GM23248 (cell line): ENCODE measurements at places on chromosomes 11 and 22.

GRCh38 chr11:133995066-133995465 is 38.3 kb upstream of the IGSF9B start:
- no peak for DNase-seq

- no peak for DNase-seq
These were observed 21.1 kb upstream of the PARVB start for GRCh38 chr22:44002997-44003396.

DNA sequence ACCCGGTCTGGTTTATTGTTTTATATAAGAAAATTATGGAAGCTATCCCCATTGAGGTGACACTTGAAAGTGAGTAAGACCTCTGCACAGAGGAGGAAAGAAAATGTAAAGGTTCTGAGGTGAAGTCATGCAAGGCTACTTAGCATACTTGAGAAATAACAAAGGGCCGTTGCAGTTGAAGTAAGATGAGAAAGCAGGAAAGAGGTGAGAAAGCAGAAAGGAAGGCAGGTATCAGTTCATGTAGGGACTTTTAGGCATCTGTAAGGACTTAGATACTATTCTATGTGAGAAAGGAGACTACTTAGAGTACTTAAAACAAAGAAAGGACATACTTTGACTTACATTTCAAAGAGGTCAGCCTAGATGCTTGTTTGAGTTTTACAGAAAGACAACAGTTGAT is 84.7 kb downstream of the CASP12 start:
- no peak for DNase-seq

DNA sequence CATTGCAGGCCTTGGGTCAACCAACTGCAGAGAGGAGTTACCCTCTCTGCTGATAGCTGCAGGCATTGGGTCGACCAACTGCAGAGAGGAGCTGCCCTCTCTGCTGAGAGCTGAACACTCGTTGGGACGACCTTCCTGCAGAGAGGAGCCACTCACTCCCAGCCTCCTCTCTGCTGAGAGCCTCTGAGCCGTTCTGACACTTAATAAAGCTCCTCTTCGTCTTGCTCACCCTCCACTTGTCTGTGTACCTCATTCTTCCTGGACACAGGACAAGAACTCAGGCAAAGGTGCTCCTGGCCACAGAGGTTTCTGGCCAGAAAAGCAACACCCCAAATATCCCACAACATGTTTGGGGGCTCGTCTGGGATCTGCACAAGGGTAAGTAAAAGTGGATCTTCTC is 7.5 kb upstream of the PKP3 start:
- no peak for DNase-seq

DNA sequence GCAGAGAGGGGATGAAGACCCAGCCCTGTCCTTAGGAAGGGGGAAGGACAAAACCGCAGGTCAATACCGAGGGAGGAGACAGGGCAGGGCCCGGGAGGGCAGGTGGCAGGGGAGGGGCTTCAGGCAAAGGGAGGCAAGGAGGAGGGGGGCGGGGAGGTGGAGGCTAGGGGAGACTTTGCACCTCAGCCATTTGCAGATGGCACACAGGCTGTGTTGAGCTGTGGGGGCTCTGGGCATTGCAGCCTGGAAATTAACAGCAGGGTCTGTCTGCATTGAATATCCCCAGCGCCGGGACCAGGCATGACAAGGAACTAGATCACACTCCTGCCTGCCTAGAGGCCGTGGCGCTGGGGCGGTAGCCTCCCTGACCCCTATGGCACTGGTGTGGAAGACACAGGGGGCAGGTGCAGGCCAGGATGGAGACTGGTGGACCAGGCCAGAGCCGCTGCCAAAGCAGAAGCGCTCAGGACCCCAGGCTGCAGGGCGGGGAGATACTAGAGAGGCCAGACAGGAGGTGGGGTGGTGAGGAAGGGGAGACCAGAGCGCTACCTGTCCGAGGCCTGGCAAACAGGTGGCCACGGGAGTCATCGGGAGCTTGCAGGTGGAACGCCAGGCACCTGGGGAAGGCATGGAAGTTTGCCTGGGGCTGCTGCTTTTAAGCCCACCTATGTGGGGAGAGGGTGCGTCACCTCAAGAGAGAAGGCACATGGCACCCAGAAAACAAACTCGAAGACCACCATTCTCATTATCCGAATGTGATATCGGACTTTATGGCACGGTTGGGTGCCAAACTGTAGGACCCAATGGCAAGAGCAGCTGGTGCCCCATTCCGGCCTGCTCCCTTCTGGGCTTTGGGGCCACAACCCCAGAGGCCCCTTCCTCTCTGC is 11.5 kb downstream of the CBX6 start:
- DNase-seq, result no peak

DNA sequence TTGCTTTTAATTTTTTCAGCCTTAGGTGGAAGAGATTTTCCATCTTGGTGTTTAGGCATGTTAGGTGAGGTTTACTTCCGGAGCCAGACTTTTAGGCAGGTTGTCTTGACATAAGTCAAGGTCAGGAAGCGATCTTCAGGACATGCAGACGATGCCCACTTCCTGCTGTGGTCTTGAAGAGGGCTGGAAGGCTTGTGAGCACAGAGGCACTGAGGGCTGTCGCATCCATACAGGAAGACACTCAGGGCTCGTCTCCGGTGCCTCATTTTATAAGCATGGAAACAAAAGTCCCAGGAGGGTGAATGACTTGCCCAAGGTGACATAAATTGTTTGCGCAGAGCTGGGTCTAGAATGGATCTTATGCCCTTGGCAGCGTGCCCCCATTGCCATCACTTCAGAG is 30.8 kb downstream of the MARK2 start:
- DNase-seq, result no peak

GRCh38 chr11:6200975-6201374 is 2.0 kb downstream of the OR52W1 start:
- no peak for DNase-seq

DNA sequence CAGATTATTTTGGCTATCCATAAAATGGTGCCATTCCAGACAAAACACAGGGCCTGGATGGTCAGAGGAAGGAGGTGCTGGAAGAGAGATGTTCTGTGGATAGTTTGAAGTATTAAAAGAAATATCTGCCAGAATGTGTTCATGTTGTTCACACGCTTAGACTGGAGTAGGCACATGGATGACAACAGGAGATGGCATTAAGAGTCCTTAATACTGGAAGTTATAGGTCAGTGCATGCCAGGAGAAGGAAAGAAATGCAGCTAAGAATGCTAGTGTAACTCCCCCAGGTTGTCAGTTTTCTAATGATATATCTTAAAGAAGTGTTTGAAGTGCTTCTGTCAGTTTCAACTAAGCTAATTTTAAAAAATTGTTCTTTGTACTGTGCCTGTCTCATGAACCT is 20.2 kb downstream of the KREMEN1 start:
- no peak for DNase-seq

- no peak for DNase-seq
These were observed 13.2 kb upstream of the TMEM218 start for GRCh38 chr11:125124618-125124992.

- no peak for DNase-seq
These were observed 92.7 kb downstream of the COMMD9 start for GRCh38 chr11:36196411-36196998.
